Anterior cingulate cortex (tissue), 58 donors: ENCODE measurements at places on chromosomes 16 and 17.

DNA sequence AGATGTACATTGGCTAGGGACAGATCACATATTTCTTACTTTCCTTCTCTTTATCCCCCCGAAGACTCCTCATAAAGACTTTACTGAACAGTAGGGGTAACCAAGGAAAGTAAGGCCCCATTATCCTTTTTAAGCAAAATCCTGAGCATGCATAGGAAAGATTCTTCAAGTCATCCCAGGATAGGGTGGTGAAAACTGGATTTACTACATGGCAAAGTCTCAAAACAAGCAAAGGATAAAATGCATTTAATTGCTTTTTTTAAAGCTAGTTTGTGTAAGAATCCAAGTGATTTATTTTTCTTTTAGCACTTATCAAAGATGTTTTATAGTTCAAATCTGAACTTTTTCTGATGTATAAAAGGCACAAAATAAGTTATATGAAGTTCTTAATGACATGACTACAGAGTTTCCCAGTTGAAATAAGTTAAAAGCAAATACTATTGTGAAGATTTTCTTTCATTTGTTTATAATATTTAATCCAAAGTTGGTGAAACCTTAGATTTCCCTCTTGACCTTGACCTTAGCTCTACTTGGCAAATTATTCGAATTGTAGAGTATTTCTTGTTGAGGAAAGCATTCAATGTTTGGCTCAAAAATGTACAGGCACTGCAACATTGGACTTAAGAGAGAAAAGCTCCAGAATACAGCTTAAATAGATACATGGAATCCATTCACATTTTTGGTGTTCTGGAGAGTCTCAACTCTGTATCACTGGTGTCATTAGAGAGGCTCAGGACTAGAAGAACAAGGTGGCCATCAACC is 104.3 kb downstream of the ABCA8 start:
- DNase-seq = no peak

DNA sequence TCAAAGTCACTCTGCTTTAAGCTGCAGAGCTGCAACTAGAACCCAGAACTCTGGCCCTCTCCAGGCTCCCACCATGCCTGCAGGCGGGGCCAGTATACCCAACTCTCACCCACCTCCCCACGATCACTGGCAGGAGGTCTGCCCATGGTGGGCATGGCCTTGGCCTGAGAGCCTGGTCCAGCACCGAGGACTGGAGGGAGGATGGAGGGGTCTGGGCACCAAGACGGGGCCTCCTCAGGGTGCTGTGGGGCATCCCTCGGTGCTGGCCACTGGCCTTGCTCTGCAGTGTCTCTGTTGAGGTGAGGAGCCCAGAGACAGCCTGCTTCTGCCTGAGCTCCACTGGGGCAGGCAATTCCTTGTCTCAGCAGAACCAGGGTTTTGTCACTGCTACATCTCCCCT is 1.5 kb upstream of the KRT16 start:
- DNase-seq = no peak

DNA sequence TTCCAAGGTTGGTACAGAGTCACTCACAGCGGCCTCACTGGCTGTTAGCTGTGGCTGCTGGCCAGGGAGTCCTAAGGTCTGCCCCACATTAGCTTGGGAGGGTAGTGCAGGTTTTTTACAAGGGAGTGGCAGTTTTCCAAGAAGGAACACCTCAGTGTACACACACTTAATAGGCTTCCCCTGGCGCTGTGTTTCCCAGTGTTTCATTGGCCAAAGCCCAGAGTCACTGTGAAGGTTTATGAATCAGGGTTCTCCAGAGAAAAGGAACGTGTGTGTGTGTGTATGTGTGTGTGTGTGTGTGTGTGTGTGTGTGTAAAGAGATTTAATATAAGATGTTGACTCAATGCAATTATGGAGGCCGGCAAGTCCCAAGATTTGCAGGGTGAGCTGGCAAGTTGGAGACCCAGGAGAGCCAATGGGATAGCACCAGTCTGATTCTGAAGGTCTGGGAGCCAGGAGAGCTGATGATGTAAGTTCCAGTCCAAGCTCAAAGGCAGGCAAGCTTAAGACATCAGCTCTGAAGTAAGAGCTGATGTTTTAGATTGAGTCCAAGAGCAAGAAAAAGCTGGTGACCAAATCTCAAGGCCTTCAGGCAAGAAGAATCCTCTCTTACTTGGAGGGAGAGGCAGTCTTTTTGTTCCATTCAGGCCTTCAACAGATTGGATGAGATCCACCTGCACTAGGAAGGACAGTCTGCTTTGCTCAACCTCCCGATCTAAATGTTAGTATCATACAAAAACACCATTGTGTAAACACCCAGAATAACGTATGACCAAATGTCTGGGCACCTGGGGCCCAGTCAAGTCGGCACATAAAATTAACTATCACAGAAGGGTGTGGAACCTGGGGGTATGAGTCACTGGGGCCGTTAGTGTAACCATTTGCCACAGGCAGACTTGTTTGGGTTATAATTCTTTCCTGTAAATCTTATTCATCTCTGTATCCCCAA is 206.8 kb downstream of the PRKCA start:
- no peak for DNase-seq

DNA sequence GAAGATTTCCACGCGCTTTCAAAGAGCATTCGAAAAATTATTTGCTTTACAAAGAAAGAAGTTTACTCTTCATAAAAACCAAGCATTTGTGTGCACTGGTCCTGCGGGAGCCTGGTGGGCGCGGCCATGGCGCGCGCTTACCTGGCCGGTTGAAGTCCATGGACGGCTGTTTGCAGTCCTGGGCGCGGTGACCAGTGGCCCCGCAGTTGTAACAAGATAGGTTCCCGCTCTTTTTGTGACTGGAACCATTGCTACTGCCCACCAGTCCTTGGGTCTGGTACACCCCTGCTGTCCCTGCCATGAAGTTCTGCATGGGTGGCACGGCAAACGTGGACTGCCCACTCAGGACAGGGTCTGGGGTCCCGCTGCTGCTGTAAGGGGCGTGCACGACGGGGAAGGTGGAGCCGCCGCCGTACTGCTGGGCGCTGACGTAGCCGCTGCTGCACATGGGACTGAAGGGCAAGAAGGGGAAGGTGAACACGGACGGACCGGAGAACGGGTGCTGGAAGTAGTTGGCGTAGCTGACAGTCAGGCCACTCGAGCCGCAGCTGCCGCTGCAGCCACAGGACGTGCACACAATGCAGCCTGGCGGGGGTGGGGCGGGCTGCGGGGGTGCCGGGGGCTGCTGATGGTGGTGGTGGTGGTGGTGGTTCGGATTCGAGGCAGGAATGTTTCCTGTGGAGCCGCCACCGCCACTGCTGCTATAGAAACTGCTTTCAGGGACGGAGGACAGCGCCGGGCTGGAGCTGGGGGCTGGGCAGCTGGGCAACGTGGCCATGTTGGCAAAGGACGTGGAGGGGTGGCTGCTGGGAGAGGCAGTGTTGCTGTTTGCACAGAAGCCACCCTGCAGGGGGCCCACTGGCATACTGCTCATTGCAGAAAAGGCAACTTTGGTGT is 19.5 kb downstream of the MAP1LC3B start:
- peak; percentile 29 for DNase-seq

- no peak for DNase-seq
Observed at GRCh38 chr16:82646504-82646903, 19.7 kb downstream of the CDH13 start.

DNA sequence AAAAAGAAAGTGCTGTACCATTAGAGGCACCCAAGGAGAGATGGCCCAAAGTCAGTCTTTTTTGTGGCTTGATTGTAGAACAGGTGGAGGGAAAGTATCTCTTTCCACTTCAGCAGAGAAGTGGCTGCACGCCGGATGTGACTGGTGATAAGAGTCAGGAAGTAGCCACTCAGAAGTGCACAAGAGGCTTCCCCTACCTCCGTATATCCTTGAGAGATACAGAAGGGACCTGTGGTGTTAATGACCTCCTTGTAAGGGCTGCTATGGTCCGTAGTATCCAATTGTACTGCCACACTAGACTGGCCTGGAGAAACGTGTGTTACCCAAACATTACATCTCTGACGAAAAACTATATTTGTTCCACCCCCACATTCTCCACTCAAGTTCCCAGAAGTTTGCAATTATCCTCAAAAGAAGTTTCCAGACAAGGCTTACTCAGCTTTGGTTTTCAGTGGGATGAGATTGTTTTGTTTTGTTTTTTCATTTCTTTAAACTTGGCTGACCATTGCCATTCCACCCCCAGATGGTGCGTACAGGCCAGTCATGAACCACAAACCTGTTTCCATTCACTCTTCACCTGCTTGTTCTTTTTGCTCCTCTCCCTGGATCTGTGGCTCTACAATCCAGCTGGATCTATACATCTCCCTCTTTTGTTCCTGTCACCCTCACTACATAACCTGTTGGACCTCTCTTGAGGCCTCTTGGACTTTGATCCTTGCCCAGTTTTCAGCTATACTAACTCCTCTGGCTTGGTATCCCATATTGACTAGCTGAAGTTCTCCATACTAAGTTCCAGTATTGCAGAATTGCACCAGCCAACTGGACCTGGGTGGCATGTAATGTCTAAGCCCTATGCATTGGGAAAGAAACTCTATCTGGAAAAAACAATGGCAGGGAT is 20.7 kb upstream of the MED13 start:
- DNase-seq = no peak

DNA sequence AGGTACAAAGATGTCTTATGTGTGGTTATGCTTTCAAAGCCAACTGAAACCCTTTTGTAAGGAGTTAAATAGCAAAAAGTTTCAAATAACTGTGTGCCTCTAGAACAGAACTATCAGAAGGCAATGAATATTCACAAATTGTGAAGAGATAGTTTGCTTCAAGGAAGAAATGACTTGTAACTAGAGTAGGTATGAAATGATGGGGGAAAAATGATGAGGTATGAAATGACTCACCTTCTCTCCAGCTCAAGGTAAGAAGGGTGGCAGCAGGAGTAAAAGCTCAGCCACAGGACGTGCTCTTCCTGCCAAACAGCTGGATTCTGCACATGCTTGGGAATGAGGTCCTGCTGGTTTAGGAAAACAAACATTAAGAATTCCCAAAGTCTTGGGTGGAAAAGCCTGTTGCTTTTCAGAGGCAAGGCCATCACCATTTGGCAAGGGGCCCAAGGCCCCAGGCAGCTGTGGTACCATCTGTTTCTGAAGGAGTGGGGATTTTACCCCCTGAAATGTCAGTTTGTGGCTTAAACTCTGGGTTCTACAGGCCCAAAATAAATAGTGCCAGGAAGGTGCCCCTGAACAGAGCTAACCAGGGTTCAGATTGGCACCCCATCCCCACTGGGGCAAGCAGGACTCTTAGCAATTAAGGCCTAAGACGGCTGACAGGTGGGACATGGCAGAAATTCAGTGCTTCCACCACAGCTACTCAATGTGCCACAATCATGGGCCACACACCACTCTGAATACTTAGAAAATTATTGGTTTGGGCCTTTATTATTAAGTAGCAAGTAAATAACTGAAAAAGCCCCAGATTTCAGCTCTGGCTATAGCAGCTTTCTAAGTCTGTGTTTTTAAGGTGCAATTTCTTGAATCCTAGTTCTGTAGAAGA is 13.3 kb downstream of the HERPUD1 start:
- no peak for DNase-seq

DNA sequence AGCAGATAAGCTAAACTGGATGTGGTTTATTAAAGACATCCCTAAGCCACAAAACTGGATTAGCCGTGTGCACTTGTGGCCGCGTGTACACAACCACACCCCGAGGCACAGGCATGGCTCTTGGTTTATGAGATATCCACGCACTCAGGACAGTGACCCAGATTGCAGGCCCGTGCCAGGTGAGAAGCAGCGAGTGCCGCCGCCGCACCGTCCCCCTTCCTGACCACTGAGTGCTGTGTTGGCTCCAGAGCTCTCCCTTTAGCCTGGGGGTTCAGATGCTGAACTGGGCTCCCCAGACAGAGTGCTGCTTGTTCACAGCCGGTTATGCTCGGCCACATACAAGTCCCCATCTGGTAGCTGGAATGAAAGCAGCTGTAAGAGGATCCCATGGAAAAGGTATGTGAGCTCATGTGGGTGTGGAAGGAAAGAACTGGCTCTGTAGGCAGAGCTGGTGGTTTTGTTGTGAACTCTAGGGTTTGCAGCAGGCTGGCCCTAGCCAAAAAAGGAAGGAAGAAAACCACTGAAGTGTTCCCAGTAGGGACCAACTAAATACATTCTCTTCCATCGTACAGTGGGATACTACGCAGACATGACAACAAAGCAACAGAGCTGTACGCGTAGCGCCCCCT is 29.5 kb downstream of the KNOP1 start:
- DNase-seq = no peak

DNA sequence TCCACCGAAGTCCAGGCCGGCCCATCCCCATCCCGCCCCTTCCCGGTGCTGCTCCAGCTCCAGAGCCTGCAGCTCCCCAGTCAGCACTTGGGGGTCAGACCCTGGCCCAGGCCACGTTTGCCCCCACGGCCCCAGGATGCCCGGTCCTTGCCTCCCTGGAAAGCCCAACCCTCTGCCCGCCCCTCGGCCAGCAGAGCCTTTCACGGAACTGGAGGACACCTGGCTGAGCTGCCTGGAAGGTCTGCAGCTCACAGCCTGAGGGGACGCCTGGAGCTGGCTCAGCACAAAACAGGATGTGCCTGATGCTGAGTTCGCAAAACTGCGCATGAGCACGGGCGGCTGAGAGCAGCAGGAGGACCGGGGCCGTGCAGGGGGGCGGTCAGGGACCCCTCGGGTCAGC is 29.7 kb upstream of the SSTR5 start:
- DNase-seq = no peak

DNA sequence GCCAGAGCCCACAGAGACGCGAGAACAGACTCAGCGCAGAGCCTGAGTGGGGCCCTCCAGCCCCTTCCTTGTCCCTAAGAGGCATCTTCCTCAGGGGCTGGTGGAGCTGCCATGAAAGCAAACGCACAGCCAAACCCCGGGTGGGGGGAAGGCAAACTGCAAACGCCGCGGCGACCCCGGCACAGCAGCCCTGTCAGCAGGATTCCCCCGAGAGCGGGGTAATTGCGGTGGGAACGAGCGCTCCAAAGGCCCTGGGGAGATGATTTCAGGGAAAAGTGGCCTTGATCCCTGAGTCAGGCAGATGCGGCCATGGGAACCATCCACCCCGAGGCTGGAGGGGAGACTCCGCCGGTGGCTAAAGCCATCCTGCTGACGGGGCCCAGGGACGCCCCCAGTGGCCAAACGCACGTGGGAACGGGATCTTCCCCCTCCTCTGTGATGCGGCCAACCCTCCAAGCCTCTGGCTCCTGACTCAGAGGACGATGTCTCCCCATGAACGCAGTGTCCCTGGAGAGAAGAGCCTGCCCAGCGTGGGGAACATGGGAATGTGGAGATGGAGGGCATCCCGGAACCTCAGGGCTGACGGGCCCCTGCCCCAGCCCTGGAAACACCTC is 25.1 kb downstream of the SLC7A5 start:
- no peak for DNase-seq

DNA sequence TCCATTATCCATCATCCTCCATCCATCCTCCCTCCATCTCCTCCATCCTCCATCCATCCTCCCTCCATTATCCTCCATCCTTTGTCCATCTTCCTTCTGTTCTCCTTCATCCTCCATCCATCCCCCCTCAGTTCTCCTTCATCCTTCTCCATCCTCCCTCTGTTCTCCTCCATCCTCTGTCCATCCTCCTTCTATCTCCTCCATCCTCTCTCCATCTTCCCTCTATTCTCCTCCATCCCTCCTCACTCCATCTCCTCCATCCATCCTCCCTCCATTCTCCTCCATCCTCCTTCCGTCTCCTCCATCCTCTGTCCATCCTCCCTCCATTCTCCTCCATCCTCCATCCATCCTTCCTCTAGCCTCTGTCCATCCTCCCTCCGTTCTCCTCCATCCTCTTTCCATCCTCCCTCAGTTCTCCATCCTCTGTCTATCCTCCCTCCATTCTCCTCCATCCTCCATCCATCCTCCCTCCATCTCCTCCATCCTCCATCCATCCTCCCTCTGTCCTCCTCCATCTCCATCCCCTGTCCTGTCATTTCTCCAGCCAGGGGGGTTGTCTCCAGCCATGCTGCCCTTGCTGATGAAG is 143.7 kb downstream of the SDK2 start:
- DNase-seq = no peak
